ENCODE measurements at places on chromosomes 16 and 17.

DNA sequence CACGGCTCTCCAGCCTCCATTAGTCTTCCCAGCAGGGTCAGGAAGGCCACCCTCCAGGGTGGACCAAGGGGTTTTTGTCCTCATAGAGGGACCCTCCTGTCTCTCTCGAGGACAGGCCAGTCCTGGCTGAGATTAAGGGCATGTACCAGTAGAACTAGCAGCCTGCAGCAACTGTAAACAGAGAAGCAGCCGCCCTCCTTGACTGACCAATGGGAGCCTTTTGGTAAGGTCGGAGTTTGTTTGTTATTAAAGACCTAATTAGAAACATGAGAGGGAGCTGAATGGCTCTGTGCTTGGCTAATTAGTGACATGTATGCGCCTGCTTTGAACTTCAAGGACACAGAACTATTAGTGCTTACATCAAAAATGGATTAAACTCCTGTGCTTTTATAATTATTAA, 80.0 kb downstream of the CCDC182 start:
- DNase-seq: no peak

DNA sequence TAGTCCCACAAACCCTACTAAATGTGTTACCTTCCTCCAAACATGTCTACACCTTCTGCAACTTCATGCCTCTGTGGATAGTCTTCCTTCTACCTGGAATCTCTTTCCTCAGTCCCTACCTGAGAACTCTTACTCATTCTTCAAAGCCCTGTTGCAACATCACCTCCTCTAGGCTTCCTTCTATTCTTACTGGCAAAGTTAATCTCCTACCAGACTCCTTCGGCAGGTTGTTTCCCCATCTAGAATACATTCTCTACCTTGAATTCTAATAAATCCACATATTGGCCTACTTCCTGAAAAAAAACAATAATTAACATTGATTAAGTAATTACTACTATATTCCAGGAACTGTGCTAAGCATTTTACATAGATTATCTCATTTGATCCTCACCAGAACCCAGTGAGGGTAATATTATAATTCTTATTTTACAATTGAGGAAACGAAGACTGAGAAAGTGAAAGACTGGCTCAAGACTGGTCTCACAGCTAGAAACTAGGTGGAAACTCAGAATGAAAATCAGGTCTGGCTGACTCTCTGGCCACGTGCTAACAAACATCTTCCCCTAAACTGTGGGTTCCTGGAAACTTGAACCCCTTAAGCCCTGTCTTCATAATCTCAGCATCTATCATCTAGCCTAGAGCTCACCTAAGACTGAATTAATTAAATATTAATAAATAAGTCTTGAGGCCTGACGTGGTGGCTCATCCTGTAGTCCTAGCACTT, 4.6 kb upstream of the STAT3 start:
- DNase-seq: no peak

GRCh38 chr17:64022611-64023063, 2.2 kb upstream of the ICAM2 start:
- DNase-seq: no peak

GRCh38 chr16:3152277-3152990, 17.6 kb downstream of the ZNF213 start:
- DNase-seq: peak; percentile 97

DNA sequence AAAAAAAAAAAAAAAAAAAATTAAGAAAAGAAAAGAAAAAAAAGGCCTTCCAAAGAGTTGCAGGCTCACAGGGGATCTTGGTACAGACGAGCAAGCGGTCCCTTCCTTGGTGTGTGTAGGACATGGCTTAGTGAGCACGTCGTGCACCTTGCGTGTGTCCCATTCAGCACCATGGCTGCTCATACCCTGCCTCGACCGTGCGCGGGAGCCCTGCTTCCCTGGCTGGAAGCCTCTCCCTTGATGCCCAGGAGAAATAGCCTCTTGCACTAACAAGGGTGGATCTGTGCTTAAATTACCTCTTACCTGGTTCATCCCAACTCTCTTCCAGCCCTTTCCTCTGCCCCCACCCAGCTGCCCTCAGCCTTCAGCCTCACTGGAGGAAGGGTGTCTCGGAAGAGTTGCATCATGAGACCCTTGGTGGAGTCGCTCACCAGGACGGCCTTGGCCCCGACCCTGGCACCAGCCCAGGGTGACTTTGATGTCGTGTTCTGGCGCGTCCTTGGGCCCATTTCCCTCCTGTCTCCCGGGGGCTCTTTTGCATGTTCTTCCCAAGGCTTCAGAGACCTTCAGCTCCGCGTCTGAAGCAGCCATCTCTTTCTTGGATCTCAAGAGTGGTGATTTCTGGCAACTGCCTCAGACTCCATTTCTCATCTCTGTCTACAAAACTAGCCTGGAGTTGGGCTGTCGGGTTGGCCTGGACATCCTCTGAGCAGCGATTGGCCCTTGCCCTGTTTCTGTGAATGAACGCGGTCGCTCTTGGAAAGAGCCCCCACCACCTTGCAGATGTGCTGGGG, 127.2 kb downstream of the CMIP start:
- DNase-seq: no peak

- DNase-seq: no peak
Observed at GRCh38 chr17:20244671-20245070, 222.7 kb downstream of the LGALS9B start.

Data from RPMI8226 (cell line).